ENCODE measurements at places on chromosomes 2 and 18.

GRCh38 chr18:21894619-21895367, 154.2 kb downstream of the MIB1 start:
- no peak for DNase-seq

DNA sequence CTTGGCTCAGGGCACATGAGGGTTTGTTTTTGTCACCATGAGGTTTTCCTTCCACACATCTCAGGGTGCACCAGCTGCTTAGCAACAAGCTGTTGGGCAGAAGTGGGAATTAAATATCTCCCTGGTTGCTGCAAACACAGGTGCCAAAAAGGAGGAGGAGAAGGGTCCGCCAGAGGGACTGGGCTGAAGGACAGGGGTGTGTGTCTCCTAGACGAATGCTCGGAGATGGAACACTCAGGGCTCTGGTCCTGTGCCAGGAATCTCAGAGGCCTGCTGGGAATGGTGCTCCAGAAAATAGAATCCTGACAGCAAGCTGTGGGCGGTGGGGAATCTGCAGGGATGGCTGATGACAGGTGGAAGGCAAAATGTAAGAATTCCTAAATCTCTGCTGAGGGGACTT, 94.5 kb downstream of the VSNL1 start:
- no peak for DNase-seq

GRCh38 chr2:215107216-215108056, 31.0 kb downstream of the ABCA12 start:
- DNase-seq: no peak

GRCh38 chr18:69209761-69210160, 190.9 kb upstream of the DOK6 start:
- DNase-seq: no peak

- DNase-seq: no peak
These were observed 45.7 kb upstream of the ACAA2 start for GRCh38 chr18:49859021-49859359.

DNA sequence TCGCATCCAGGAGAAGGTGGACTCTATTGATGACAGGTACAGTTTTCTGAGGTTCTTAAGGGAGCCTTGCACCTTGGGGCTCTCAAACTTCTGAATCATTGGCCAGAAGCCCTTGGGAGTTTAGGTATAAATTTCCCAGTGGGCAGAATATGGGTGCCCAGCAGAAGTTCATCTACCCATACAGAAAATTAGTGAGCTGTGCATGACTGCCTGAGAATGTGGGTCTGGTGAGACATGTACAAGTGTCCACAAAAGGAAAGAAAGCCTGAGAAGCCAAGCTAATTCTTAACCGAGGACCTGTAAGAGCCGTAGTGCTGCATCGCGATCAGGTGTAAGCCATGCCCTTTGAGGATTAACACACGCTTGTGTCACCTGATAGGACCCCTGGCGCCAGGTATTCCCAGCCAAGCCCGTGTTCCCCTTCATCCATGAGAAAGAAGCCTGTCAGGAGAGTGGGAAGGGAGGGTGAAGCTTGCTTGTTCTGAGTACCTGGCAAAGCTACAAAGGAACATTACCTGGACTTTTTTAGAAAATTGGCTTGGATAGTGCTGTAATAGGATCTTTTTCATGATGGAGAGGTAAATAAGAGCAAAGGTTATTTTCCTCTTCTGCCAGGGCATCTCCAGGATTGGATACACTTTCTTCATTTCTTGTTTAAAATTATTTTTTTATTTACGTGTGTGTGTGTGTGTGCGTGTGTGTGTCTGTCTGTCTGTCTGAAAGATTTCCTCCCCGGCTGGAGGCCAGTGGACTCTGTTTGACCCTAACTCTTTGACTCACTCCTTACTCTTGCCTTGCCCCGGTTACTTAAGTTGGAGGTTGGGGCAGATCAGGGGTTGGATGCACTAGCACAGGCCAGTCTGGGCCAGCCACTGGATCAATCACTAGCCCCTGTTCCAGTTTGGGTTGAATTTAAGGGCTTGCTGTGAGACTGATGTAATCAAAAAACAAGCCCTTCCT, 90.4 kb upstream of the EML6 start:
- DNase-seq: no peak

- DNase-seq: no peak
These were observed 95.0 kb downstream of the TMEM17 start for GRCh38 chr2:62410926-62411456.

- no peak for DNase-seq
These were observed 75.4 kb downstream of the CSRNP3 start for GRCh38 chr2:165544897-165545296.

- no peak for DNase-seq
These were observed 32.4 kb downstream of the MOGAT1 start for GRCh38 chr2:222703886-222704285.

DNA sequence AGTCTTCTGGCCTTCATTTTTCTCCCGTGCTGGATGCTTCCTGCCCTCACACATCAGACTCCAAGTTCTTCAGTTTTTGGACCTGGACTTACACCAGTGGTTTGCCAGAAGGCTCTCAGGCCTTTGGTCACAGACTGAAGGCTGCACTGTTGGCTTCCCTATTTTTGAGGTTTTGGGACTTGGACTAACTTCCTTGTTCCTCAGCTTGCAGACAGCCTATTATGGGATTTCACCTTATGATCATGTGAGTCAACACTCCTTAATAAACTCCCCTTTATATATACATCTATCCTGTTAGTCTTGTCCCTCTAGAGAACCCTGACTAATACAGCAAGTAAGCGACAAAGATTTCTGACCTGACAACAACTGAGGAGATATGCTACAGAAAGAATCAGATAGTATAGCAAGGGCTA, 7.2 kb downstream of the CDC42EP3 start:
- no peak for DNase-seq

- DNase-seq: no peak
These were observed 238.7 kb downstream of the TFCP2L1 start for GRCh38 chr2:121046335-121046734.
